Foreskin keratinocyte (primary cell): ENCODE measurements at places on chromosomes 2 and 18.

DNA sequence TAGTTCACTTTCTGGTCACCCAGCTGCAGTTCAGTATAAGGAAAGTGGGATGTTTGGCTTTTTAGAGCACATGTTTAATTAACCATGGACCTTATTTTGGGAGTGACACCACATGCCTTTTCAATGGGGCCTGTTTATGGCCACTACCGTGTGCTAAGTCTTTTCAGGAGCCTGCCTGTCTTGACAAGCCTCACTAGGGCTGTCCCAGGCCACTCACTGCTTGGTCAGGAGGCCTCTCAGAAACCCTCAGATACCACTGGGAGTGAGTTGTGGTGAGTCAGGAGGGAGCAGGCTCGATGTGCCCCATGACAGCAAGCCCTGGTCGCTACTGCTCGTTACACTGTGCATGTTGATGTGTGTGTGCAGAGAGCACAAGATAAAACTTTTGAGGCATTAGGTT, 123.0 kb downstream of the MAP4K4 start:
- DNase-seq = peak; percentile 95

DNA sequence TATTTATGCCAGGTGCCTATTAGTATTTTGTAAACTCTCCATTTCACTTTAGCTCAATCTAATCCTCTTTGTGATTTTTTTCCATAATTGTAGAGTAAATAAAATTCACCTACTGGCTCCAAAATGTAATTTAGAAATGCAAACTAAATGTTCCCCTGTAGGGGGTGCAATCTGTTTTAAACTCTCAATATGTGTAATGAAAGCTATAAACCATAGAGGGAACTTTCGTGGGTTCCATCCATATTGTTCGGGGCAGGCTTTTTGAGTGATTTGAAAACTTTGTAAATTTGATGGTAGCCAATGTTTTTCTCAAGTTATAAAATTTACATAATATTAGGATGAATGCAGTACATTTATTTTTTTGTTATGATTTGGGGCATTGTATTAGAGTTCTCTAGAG, 49.4 kb downstream of the TSPYL6 start:
- DNase-seq = no peak

GRCh38 chr2:239934571-239935171, 90.5 kb downstream of the NDUFA10 start:
- peak; percentile 15 for DNase-seq

DNA sequence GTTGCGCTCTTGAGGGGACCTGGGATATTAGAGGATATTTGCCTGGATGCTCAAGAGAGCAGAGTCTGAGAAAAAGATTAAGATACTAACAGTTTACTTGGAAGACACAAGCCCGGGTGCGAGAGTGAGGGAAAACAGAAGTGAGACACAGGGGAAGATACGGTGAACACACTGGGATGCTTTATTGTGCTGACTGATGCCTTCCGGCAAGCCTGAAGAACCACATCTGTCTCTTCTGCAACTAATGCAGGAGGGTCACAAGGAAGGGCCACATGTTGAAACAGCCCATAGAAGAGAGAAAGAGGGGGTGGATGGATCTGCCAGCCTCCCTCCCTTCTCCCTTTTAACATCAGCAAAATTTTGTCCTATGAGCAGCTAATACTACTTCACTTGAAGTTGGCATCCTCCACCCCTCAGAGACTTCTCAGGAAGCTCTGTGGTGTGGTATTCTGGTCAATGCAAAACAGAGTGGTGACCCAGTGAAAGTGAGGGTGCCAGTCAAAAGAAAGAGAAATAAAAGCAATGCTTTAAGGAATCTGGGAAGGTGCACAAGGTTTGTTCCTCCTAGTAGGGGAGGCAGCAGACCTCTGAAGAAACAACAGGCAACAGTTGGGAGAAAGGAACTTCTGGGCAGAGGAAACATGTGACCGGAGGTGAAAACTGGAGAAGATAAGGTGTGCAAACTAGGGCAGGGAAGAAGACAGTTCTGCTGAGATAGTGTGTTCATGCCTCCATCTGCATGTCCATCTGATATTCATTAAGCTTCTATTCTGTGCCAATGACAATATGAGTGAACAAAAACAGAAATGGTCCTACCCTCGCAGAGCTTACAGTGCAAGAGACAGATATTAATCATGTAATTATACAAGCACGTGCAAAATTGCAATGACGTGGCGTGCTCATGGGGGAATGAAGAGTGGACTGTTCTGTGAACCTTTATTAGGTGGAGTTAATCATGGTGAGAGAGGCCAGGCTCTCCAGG, 107.1 kb downstream of the LYPD6B start:
- no peak for DNase-seq

DNA sequence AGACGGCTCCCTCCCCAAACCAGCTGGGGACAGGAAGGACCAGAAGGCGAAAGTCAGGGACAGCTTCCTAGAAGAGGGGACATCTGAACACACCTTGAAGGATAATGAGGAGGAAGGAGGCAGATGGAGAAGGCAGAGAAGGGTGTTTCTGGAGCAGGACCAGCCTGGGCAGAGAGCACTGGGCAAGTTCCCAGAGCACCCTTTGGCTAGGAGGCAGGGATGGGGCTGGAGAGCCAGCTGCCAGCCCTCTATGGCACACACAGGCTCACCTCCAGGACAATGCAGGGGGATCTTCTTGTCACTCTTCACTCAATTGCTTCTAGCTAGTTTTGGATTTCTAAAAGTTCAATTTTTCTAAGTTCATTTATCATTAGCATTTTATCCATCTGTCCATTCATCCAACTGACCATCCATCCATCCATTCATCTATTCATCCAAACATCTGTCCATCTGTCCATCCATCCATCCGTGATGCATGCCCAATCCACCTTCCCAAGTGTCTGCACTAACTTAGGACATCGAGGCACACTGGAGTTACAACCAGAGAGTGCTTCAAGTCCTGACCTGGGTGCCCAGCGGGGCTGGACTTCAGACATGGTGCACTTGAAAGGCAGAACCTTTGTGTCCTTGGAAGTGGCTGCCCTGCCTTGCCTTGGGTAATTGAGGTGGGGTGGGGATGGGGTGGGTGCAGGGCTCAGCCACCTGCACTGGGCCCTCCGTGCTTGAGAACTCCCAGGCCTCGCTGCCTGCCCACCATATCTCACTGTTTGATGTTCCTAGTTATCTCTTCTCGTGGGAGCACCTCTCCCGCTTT, 42.5 kb downstream of the INHBB start:
- no peak for DNase-seq

DNA sequence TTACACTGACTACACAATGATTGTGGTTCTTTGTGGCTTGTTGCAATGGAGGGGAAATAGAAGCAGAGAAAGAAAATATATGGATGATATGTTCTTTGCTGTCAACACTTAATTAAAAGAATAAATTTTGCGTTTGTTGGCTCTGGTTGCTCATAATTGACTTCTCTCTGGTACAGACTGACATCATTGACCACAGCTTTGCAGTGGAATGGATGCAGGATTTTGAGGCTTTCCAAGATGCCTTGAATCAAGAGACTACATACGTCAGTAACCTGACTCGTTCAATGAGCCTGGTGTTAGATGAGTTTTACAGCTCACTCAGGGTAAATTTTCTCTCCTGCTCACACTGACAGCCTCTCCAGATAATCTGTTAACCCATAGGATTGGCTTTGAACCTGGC, 9.9 kb downstream of the GPN1 start:
- DNase-seq = peak; percentile 81

DNA sequence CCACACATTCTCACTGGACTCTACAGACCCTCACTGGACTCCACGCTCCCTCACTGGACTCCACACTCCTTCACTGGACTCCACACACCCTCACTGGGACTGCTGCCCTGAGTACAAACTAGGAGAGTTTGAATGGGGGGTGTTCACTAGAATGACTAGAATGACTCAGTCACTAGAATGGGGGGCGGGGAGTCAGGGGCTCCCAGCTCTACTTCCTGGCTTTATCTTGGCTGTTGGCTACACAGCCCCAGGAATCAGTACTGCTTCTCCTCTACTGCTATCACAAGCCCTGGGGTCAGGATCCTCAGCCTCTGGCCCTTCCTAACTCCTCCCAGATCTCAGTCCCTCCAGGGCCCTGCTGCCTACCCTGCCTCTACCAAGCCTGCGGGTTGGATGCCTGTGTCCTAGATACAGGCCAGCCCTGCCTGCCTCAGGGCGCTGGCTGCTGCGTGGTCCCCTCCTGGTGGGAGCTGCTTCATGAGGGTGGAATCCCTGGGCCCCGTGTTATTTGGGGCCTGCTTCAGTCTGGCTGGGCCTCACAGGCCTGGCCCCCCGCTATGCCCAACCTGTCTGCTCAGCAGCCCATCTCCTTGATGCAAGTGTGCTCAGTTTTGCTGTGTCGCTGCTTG, 7.8 kb downstream of the PTMA start:
- DNase-seq = no peak

DNA sequence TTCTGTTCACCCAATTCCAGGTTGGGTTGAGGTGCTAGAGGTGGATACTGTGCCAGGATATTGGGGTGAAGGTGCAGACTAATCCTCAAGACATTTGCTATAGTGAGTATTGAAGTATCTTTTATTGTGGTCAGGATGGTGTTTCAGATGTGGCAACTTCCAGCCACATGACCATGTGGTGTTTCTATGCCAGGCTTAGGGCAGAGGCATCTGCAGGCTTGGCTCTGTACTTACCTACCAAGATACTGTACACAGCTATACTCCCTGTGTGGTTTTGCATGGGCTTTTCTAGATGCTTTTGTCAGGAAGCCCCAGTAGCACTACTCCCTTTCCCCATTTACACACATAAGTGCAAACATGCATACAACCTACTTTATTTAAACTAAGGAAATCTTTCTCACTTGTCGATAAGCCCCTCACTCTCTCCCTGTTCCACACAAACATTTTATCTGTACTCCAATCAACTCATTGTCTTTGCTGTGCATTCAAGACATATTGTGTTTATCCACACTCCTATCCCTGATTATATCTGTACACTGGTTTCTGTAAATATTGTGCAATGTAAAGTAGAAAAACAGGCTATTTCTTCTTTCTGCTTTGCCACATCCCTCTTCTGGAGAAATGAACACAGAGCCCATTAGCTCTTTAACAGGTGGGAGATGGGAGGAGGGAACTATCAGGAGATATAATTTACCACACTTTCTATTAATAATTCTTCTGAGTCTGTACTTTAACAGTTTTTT, 12.3 kb downstream of the ARL6IP6 start:
- peak; percentile 20 for DNase-seq

- no peak for DNase-seq
Observed at GRCh38 chr2:7845332-7845731, 836.5 kb upstream of the ID2 start.

GRCh38 chr2:84283506-84283905, 175.6 kb downstream of the SUCLG1 start:
- no peak for DNase-seq

- no peak for DNase-seq
Observed at GRCh38 chr2:11446733-11447248, 19.2 kb downstream of the E2F6 start.

GRCh38 chr2:102033031-102033749, 41.4 kb downstream of the IL1R2 start:
- DNase-seq = no peak

GRCh38 chr2:173914055-173914927, 50.9 kb downstream of the SP3 start:
- DNase-seq = peak; percentile 11

DNA sequence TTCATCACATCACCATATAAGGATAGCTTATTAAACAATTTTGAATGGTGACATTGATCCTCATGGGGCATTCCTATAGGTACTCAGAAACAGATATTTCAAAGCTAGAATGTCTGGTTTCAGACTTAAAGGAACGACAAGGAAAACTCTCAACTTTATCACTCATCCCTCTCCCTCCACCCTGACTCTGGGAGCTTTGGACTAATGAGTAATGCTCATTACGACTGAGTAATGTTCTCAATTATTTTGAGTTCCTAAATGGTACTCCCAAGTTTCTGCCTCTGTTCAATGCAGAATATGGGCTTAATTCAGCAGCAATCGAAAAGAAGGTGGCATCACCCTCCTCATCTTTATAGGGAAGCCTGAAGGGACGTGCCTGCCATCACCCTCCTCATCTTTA, 43.4 kb downstream of the RFX8 start:
- no peak for DNase-seq

DNA sequence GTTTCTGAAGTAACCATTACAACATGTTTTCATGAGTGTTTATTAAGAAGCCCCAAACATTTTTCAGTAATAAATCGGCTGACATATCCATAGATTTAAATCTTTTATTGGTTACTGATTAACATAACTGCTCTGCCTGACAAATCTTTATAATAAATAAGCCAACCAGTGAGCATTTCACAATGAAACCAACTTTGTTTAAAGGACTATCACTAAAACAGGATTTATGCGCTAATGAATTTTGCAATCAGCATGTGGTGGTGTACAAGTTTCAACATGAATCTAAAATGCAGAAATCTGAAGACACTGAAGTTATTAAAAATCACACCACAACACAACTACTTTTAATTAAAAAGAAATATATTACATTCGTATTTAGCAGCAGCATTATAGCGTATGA, 166.7 kb downstream of the MEIS1 start:
- no peak for DNase-seq

GRCh38 chr2:197077336-197077735, 150.8 kb upstream of the PGAP1 start:
- no peak for DNase-seq

GRCh38 chr2:241926541-241927311, 57.2 kb downstream of the RTP5 start:
- DNase-seq = no peak

DNA sequence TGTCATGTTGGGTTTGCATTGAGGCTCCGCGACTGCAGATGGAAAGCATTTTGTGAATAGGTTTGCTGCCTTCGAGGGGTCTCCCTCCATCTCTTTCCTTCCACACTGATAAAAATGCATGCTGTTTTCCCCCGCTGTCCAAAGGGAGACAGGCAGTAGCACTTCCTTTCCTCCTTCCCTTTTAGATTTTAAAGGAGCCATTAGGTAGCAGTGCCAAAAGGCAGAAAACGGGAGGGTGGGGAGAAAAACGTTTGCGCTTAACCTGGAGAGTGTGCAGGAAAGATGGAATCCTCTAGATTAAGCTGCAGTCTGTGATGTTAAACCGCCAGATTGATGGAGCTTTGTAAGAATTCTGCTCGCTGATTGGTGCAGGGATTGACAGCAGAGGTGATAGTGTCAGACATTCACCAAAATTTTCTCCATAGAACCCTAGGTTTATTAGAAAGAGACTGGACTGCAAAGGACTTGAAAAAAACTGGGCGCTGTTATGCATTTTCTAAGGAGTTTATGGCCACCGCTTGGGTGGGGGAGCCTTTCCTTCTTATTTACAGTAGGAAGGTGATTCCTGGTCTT, 688 bp downstream of the MAPRE2 start:
- DNase-seq = no peak

GRCh38 chr2:161048317-161048716, 111.9 kb upstream of the TANK start:
- DNase-seq = no peak

- peak; percentile 54 for DNase-seq
Observed at GRCh38 chr2:165698444-165698884, 95.6 kb downstream of the GALNT3 start.

DNA sequence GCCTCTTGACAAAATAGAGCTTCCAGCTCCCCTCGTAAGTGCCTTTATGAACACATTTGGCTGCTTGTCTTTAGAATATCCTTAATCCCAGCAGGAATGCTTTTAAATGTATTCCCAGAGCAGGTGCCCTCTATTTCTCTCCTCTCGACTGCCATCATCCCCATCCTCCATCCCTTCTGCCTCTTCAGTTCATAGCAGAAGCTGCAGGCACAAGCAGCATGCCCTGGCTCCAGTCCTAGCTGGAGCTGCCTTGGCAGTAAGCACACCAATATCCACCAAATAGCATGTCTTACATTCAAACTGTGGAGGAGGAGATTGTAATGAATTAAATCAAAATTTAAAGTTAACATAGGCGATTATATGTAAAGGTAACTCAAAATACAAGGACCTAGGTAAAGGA, 891.3 kb upstream of the SLC39A10 start:
- DNase-seq = no peak
